ENCODE measurements at places on chromosomes 2 and 18.

DNA sequence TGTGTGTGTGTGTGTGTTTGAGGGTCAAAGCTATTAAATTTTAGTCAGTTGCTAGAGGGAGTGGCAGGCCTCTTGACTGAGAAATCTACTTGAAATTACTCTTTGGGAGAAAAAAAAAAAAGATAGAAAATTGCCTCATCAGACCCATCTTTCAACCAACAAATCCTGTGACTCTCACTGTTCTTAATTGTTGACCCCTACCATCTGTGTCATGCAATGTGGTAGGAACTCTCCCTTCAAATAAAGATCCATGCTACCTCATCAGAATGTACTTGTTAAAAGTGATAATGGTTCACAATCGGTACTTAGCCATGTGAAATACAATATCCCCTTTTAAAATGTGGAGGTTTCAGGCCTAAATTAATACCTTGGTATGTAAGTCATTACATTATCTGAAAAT lies 670.8 kb upstream of the FANCL start:
- ATAC-seq = peak; percentile 54

DNA sequence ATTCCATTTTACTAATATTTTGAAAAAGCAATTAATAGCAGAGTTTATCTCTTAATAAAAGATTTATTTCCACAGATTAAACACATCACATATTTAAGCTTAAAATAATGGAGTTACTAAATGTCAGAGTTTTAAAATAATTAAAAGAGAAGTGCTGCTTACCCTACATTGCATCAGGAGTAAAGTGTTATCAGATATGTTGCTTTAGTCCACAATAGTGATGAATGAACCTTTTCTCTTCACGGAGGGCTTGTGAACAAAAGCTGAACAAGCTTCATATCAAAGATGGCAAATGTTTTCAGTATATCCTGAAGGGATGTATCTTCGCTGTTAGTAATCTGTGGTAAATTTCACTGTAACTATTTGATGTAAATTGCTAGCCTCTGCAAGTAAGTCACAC lies 69.4 kb upstream of the TTC27 start:
- peak; percentile 30 for ATAC-seq

DNA sequence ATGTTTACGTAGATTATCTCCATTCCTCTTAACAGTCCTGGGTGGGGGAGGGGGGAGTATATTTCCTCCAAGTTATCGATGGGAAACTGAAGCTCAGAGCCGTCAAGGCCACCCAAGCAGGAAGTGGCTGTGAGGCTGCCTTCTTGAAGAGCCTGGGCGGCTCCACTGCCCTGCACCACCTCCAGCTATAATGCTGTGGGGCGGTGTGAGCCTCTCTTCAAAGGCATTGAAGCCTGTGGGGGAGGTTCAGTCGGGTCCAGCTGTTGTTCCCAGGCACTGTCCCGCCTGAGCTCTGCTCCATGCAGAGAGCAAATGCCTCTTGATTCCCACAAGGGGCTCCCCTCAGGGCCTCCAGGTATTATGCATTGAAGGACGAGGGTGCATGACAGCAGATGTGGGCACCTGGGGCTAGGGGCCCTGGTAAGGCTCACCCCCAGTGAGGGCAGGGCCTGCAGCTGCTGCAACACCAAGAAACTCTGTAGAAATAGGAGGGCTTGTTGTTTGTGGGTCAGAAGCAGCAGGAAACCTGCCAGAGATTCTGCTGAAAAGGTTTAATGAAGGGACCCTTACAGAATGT lies 29.5 kb upstream of the LAPTM4A start:
- ATAC-seq = peak; percentile 98

- ATAC-seq = no peak
Measured at GRCh38 chr18:70074116-70074515, 126.4 kb upstream of the CD226 start.

DNA sequence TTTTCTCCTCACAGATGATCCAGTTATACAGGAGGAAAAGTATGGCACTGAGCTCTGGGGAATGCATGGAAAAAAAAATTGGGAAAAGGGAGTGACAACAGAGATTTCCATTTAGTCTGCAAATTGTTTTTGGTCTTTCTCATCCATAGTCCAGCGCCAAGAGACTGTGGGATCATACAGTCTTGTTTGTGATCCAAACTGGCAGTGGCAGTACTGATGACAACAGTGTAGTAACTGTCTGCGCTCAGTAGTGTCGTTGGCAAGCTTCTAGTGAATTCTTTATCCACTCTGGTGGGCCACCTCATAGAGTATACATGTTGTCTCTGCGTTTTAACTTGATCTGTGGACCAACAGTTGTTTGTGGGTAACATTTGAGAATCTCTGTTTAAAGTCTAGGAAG lies 37.9 kb downstream of the GALNT1 start:
- ATAC-seq = no peak

GRCh38 chr2:48607307-48608014 lies 10.2 kb upstream of the GTF2A1L start:
- ATAC-seq = no peak

- no peak for ATAC-seq
Measured at GRCh38 chr2:38128653-38129052, 52.7 kb upstream of the CYP1B1 start.
